Thoracic aorta (tissue), 2 donors: ENCODE measurements at places on chromosomes 12 and 14.

- no peak for DNase-seq
Observed at GRCh38 chr12:125981610-125982253, 916.5 kb downstream of the AACS start.

DNA sequence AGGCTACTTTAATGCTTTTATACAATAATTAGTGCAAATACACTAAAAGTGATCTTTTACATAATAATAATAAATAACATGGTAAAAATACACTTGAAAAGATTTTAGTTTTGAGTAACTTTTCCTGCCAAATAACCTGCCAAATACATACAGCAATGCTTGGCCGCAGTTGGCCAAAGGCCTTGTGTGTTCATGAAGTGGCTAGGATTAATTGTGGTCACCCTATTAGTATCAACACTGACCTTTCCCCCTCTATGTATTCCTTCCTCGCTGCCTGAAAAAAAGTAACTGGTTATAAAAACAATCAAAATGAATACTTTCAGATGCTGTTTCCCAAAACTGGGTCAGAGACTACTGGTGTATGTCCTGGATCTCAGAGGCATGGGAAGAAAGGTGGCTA is 34.3 kb downstream of the KICS2 start:
- DNase-seq: no peak

DNA sequence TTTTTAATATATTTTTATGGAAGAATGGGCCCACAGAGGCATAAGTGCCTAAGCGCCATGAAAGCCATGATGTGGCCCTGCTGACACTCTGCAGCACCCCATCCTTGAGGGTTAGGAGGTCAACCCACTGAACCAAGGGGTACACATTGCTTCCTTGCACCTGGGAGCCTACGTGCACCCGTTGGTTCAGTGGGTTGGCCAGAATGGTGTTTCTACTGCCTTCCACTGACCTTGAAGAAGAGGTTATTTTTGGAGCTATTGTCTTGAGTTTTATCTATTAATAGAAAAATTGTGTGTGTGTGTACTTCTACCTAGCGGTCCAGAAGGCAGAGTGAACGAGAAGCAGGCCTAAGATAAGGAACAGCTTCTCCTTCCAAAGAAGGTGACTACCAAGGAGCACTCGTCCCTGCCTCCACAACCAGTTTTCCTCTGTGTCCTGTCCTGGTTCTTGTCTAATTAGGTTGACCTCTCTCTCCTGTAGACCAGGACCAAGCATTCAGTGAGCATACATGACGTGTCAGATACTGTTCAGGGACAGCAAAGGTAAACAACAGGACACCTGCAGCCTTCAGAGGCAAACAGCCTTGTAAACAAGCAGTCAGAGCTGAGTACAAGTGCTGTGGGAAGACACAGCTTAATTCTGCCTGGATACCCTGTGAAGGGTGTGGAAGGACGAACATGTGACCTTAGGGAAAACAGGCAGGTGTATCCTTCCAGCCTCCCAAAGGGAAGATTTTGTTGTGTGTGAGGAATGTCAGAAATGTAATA is 30.4 kb upstream of the PLEK2 start:
- DNase-seq: no peak

GRCh38 chr12:127038761-127039160 is 1228.2 kb upstream of the TMEM132C start:
- no peak for DNase-seq

- no peak for DNase-seq
Observed at GRCh38 chr12:47850153-47851084, 30.7 kb upstream of the HDAC7 start.
